ENCODE measurements at places on chromosomes 3 and 15.

DNA sequence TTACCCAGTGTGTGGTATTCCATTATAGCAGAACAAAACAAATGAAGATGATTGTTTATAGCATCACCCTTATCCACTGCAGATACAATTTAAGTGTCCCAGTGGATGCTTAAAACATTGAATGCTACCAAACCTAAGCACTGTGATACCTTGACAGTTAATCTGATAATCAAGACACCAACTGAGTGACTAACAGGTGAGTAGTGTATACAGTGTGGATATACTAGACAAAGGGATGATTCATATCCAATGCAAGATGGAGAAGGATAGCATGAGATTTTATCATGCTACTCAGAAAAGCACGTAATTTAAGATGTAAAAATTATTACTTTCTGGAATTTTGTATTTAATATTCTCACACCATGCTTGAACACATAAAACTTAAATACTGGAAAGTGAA, 1449.0 kb downstream of the OTOL1 start:
- no peak for DNase-seq

DNA sequence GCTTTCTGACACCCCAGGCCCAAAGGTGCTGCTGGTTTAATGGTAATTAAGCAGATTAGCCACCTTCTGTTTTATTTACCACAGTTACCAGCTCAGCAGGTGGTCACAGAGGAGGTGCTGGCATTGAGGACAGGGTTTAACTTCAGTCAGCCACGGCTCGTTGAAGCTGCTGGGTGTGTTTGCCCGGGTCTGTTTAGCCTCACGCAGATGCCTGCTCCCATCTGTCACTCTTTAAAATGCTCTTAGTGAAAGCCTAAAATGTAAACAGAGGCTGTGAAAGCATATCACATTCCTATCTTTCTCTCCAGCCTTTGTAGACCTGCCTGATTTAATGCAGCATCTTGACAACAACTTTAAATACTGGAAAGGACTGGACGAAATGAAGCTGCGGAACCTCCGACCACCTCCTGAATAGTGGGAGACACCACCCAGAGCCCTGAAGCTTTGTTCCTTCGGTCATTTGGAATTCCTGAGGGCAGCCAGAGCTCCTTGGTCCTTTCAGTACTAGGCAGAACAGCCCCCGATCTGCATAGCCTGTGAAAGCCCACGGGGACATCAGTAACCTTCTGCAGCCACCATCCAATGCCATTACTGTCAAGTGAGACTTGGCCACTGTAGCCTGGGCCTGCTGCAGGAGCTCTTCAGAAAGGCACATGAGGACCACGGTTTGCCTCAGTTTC, 156.0 kb downstream of the PDE8A start:
- no peak for DNase-seq

DNA sequence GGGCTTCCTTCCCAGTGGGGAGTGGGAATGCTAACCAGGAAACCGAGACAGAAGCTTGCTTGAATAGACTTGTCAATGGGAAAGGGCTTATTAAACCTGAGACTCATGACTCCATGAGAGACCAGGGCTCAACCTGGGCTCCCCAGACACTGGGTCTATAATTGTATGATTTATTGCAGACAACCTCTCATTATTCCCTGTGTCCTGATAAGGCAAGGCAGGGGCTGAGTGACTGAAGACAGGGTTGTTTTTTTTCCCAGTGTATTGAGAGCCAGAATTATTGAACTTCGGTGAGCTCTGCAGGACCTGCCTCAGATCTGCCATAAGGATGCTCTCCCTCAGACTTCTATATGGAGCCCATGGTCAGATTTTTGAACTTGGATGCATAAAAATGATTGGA, 79.5 kb upstream of the KLHL25 start:
- DNase-seq: no peak

- DNase-seq: no peak
Measured at GRCh38 chr15:73550190-73550589, 83.0 kb downstream of the NPTN start.

DNA sequence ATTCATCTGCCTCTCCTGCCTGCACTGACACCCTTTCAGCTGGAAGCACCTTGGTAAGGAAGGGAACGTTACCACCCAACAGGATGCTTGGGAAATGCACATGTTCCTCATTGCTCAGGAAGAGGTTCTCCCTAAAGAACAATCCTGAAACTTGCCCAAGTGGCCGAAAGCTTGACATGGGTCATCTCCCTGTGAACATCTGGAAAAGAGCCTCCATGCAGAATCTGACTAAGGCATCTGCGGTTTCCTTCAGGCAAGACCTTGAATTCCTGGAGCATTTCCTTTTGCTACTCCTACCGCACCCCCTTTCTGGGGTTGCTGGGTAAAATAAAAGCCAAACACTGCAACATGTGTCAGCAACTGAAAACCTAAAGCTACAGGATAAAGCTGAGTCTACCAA, 68.7 kb upstream of the SNRK start:
- no peak for DNase-seq

DNA sequence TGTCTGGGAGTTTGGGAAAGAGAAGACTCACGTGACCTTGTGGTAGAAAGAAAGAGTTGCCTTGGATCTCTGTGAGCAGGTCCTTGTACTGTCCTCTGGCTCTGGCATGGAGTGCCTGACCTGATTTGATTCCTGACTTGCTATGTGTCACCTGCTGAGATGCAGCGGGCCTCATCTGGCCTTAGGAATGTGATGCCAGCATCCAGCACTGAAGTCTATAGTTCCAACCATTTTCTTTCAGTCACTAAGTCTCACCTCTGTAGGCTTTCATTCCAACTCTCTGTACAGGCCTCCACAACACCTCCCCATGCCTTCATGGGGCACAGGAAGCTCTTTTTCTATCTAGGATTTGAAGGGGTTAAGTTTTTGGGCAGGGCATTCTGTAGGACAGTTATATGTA, 12.1 kb upstream of the OXSR1 start:
- no peak for DNase-seq

GRCh38 chr3:52839892-52840545, 5.2 kb upstream of the MUSTN1 start:
- no peak for DNase-seq

DNA sequence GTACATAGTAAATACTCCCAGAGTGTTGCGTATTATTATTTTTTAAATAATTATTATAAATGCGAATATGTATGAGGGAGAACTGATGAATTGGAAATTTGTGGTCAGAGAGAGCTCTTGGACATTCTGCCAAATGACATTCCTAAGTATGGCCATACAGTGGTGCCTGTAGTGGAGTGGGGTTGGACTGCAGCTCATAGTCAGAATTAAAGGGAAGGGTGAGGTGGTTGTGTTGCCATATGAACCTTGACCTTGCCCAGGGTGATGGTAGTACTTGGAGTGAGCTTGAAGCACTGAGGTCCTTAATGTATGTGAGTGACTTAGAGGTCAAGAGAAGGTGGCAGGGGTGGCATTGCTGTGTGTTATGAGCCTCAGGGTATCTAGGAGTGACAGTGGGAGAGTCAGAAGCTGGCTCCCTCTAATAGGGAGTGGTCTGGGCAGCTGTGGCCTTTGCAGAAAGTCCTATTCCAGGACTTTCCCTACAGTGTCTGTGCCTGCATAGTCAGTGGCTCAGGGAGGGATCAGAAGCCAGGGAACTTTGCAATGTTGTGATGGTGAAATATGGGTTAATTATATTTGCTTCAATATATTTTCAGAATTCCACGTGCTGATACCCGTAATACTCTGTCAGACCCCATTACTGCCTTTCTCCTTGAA, 26.2 kb downstream of the PDE8A start:
- DNase-seq: no peak

GRCh38 chr3:65402597-65402996, 636.1 kb downstream of the MAGI1 start:
- DNase-seq: no peak

DNA sequence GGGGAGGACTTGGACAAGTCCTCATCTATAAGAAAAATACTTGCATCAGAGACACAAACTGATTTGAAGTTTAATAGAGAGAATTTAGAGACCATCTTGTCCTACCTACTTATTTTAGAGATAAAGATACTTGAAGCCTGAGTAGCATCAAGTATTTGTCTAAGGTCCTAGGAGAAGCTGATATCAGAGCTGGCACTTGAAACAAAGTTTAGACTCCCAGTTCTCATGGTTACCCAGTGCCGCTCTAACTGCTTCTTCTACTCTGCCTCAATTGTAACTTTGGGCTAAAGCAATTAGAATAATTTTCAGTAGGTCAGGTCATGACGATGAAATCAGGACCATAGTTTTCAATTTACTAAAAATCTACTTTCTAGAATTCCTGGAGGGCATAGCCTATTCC, 123.9 kb upstream of the CADPS start:
- no peak for DNase-seq

DNA sequence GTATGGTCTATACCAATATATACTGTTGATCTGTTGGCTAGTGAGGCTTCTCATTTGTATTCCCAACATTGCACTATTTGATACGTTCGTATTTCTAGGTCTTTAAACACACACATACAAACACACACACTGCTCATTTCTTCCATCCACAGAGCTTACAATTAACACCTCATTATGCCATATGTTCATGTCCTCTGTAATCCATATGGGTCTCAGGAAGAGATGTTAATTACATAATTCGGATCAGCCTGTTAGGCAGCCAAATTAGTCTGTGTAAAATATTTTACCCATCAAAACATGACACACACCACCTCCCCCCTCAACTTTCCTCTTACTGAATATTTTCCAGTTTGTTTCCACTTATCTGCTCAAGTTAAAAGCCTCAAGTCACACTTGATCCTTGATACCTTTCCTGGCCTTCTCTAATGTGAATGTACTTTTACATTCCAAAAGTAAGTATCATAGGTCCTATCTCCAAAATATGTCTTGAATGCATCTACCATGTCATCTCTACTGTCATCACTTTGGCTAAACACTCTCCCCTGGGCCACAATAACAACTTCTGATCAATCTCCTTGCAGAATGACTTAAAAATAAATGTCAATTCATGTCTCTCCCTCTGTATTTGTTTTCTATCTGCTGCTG, 28.2 kb downstream of the EOGT start:
- DNase-seq: no peak

- no peak for DNase-seq
Measured at GRCh38 chr15:62896969-62897486, 145.5 kb upstream of the TPM1 start.

GRCh38 chr3:69122403-69122802, at the start of gene LMOD3:
Gene LMOD3, minus strand, starts transcription at chr3:69122595. Its CDS starts 209 bp downstream, at chr3:69122386.
- DNase-seq: no peak

GRCh38 chr3:17213102-17213501, 328.3 kb downstream of the PLCL2 start:
- no peak for DNase-seq

DNA sequence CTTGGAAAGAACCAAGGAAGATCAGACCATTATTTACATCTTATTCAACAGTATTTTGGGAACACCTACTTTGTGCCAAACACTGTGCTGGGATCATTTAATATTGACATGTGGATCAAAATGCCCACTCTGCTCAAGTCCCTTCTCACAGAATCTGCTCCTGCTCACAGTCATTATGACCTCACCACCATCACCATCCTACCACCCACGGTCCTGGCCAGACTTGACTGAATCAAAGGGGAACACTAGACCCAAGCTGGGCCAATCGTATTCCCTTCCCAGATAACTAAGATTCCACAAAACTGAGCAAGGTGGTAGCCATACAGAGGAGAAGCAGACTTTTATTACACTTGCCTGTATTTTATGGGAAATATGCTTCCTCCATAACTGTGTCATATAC, 3.4 kb upstream of the CEP152 start:
- no peak for DNase-seq

- DNase-seq: no peak
Measured at GRCh38 chr15:101028772-101029438, 109.7 kb downstream of the LRRK1 start.

DNA sequence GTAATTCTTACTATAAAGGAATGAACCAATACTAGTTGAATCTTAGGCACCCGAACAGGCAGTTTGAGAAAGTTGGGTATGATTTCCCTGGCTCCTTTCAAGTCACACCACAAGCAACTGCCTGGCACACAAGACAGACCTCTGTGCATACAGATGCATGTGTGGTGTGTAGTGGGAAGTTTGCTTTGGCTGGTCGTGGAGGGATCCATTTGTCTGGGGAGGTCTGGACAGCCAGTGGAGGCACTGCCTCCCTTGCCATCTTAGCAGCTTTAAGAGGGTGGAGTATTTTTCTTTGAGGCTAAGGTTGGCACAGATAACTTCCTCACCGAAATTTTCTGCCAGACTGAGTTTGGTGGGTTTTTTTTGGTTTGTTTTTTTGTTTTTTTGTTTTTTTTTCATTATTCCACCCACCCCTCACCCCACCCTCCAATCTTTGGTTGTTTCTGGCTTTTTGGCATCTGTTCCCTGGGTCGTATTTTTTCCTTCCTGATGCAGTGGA, 97.1 kb downstream of the TMEM212 start:
- DNase-seq: no peak

GRCh38 chr3:150423761-150424160, 15.7 kb downstream of the TSC22D2 start:
- no peak for DNase-seq

DNA sequence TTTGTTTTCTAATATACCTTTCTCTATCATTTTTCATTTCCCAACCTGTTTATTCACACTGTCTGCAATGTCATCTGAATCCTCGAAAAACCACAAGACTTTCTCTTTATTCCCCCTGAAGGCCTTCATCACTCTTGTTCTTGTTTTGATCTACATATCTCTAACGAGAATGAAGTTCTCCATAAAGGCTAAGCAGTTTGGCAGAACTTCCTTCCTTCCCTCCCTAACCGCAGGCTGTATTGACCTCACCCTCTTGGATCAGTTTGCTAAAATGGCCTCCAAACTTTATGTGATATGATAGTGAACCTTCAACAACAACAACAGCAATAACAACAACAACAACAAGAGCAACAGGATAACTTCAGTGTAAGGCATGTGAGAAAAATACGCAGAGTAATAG, 392.8 kb downstream of the TIGIT start:
- DNase-seq: no peak

- no peak for DNase-seq
Measured at GRCh38 chr15:66429546-66429945, 42.8 kb downstream of the MAP2K1 start.

- no peak for DNase-seq
Measured at GRCh38 chr3:80051602-80051962, 283.8 kb upstream of the ROBO1 start.

DNA sequence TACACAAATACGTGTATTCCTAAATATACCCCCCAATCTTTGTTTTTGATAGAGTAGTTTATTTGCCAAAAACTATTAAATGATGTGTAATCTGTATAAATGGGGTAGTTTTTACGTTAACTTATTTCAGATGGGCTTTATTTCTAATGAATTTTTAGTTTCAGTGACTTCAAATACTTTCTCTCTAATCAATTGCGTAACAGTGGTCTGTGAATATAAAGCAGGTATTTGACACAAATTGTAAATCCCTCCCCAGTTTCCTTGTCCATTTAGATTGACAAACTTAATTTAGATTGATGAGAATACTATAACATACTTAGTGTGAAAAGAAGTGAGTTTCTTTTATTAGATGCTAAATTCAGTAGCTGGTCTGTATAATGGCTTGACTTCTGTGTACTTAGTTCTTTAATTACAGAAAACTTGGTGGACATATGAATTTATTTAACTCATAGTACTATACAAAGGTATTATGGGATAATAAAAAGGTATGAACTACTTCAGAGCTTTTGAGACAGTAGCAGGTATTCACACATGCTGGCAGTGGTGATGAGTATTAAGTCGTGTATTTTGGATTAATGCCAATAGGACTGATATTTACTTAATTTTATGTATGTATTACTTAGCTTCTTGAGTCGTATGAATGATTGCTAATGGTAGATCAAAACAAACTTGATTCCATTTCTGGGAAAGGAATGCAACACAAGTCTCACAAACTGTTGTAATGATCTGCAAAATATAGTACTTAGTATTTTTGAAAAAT, 81.6 kb downstream of the STT3B start:
- DNase-seq: no peak

- DNase-seq: no peak
Measured at GRCh38 chr3:172065527-172065926, 26.1 kb downstream of the FNDC3B start.

Measured in activated T-helper 9 cell treated with anti-CD3 and anti-CD28 coated beads, Interleukin-2, amount 50 U/mL, for 16 hours (primary cell).